ENCODE measurements at places on chromosomes 5 and 9. TPM values are rescaled to one million over a fixed set of nuclear protein-coding genes. Genes with fewer than 3 reads are reported as not detected.

DNA sequence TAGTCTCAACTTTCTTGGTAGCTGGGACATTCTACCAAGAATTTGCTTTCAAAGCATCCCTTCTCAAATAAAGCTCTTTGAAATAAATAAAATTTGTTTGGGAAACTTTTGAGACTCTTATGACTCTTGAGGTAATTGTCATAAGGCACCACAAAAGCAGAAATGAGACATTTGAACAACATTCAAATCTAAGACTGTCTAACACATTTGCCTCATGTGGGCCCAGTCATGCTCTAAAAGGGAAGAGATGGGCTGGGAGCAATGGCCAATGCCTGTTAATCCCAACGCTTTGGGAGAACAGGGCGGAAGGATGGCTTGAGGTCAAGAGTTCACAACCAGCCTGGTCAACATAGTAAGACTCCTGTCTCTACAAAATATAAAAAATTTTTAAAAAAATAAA lies 26.4 kb downstream of the SLC31A2 start:
- DNase-seq: no peak

- no peak for DNase-seq
These were observed 249.1 kb upstream of the ADCY2 start for GRCh38 chr5:7146886-7147285.

GRCh38 chr9:112162621-112163413 lies 12.3 kb downstream of the SUSD1 start:
- DNase-seq: no peak

GRCh38 chr5:42483472-42484154 lies 60.4 kb downstream of the GHR start:
- DNase-seq: no peak

DNA sequence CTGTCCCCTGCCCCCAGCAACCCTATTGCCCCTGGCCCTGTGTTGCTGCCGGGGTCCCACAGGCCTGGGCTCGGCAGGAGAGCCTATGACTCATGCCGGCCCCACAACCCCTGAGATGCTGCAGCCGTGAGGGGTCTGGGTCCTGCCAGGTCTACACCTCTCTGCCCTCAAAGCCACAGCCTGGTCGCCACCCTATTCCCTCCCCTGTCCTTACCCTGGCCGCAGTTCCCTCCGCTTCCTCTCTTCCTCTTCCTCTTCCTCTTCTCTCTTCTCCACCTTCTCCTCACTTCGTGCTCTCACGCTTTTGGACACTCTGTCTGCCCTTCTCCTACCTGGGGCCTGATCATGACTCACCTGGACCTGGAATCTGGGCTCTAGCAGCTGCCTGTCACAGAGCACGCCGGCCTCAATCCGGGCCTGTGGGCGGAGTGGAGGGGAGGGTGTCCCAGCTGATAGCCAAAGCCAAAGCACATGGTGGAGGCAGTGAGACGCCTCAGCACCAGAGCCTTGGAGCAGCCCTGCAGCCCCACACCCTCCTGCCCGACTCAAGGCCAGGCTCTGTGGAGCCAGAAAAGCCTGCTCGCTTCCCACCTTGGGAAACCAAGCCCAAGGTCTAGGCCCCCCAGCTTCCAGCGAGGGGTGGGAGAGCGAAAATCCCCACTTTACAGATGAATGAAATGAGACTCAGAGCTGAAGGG lies 26.8 kb upstream of the CSF1R start:
- DNase-seq: peak; percentile 31

- DNase-seq: no peak
These were observed 467.3 kb upstream of the FTMT start for GRCh38 chr5:121384359-121384758.

Gene NDFIP1
- total RNA-seq: 68.1 TPM

DNA sequence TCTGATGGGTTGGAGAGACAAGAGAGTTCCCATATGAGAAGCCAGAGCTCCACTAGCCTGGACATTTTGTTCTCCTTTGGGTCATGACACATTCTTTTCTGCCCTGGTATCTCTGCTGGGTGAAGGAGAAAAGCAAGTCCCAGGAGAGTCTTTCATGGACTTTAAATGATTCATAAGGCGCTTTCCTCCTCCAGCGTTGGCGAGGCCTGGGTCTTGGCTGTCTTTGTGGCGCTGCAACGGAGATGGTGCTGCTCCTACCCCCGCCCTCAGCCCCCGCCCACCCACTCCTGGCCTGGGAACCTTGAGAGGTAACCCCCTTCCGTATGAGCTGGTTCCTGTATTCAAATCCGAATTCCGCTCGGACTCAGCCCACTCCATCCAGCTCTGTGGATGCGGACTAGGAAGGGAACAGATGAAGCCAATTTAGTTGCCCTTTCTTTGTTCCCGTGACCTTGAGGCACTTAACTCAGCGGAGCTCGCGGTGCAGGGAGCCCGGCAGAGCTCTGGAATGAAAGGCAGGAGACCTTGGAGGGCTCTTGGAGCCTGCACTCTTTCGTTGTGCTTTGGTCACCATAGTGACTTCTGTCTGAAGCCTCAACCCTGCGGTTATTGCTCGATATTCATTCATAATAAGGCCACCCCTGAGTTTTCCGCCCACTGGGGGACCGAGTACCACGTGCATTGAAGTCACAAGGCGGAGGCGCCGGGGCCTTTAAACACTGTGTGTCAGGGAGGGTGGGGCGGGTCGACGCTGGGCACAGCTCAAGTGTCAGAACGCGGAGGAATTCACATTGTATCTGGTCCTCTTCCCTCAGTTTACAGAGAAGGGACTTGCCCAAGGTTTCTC lies 14.0 kb upstream of the PWWP2A start:
- peak; percentile 33 for DNase-seq

Gene SPEF2
- 4.5 TPM for total RNA-seq

GRCh38 chr9:130448771-130449603 lies 4.2 kb downstream of the ASS1 start:
- DNase-seq: no peak

- DNase-seq: no peak
These were observed 18.0 kb upstream of the GABBR2 start for GRCh38 chr9:98726735-98727134.

Gene EIF4E1B
- not detected for total RNA-seq

DNA sequence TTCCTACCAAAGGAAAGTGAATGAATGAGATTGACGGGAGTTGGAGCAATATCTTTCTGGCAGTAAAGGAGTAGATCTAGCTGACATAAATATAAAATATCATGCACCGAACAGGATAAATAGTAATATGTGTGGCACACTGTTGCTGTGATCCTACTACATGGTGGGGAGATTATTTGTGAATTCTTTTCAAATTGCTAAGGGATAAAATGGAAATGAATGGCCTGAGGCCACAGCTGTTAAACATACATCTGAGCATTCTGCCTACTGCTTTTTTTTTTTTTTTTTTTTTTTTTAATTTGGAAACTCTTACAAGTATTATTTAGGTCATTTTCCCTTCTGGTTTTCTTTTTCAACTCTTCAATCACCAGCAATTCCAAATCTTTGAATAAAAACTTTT lies 66.8 kb downstream of the MEF2C start:
- DNase-seq: no peak

Gene CCIN
- not detected for total RNA-seq

GRCh38 chr5:111948092-111948841 lies 191.3 kb upstream of the NREP start:
- DNase-seq: no peak

GRCh38 chr5:55969956-55970355 lies 24.8 kb downstream of the IL6ST start:
- no peak for DNase-seq

DNA sequence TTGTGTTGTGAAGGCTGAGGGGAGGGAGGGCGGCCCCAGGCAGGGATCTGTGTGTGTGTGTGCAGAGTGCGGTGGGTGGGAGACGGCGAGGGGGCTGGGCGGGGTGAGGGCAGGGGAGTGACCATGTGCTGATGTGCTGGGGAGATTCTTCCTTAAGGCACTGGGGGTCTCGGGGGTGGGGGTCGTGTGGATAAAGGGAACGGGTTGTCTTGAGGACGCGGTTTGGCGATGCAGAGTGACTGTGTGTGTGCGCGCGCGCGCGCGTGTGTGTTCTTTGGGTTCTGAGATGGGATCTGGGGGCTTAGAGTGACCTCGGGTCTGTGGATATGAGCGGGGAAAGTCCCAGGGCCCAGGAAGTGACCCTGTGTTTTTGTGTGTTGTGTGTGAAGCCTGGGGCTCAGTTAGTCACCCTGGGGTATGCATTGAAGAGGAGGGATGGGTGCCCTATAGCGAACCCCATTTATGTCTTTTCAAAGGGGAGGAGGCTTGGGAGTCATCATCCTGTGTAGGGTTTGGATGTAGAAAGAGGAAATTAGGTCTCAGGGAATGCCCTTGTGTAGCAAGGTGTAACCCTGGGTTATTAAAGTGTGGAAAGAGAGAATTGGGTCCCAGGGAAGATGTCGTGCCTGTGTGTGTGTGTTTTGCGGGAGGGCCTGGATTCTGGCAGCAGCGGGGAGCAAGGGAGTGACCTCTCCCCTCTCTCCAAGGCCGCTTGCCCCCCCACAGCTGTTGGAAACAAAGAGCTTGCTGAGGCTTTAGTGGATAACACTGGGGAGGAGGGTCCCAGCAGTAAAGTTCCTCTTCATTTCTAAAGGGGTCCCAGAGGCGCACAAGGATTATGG lies 1.4 kb downstream of the TMEFF1 start:
- DNase-seq: no peak

DNA sequence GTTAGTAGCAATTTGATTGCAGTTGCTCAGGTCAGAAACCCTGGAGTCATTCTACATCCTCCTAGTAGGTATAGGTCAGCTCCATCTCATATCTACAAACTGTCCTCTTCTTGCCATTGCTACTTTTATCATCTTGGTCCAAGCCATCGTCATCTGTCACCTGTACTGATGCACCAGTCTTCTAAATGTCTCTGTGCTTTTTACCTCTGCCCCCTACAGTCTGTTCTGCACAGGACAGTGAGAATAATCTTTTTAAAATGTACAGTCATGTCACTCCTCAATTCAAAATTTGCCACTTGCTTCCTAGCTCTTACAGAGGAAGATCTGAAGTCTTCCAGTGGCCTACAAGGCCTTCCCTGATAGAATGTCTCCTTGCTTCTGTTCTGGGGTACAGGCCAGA lies 6.8 kb downstream of the NNT start:
- no peak for DNase-seq

Gene PLCXD3
- total RNA-seq: 2.4 TPM

DNA sequence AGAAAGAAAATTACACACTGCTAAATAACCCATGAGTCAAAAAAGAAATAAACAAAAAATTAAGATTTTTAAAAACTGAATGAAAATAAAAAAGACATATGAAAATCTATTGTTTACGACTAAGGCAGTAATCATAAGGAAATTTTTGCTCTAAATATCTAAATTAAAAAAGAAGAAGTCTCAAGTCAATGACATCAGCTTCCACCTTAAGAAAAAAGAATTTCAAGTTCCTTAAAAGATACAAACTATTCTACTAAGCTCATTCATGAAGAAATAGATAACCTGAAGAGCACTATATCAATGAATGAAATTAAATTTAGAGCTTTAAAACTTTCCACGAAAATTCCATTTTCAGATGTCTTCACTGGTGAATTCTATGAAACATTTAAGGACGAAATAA lies 15.7 kb upstream of the STARD4 start:
- no peak for DNase-seq

Gene ANKRD20A1
- total RNA-seq: 0.70 TPM

Gene TMEM161B
- 14.2 TPM for total RNA-seq

Gene LNPEP
- total RNA-seq: 15.8 TPM

DNA sequence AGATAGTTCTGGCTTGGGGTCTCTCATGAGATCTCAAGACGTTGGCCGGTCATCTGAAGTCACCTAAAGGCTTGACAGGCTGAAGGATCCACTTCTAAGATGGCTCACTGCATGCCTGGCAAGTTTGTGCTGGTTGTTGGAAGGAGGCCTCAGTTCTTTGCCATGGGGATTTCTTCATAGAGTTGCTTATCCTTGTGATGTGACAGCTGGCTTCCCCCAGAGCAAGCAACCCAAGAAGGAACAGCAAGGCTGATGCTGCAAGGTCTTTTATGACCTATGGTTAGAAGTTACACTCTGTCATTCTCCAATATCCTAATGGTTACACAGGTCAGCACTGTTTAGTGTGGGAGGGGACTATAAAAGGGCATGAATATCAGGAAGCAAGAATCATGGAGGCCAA lies 20.7 kb upstream of the GRPEL2 start:
- no peak for DNase-seq

- no peak for DNase-seq
These were observed 137.0 kb downstream of the PBX3 start for GRCh38 chr9:125884218-125884595.

Data from liver (tissue), 10 donors.